ENCODE measurements at places on chromosomes 7 and 10.
A peak's percentile ranks its signal among the peaks of the same experiment; 100 is the strongest.

- DNase-seq = no peak
Measured at GRCh38 chr7:40763319-40764287, 628.8 kb downstream of the SUGCT start.

- no peak for DNase-seq
Measured at GRCh38 chr7:128794436-128794835, 2.7 kb downstream of the CCDC136 start.

- DNase-seq = no peak
Measured at GRCh38 chr7:118039963-118040489, 143.9 kb upstream of the LSM8 start.

DNA sequence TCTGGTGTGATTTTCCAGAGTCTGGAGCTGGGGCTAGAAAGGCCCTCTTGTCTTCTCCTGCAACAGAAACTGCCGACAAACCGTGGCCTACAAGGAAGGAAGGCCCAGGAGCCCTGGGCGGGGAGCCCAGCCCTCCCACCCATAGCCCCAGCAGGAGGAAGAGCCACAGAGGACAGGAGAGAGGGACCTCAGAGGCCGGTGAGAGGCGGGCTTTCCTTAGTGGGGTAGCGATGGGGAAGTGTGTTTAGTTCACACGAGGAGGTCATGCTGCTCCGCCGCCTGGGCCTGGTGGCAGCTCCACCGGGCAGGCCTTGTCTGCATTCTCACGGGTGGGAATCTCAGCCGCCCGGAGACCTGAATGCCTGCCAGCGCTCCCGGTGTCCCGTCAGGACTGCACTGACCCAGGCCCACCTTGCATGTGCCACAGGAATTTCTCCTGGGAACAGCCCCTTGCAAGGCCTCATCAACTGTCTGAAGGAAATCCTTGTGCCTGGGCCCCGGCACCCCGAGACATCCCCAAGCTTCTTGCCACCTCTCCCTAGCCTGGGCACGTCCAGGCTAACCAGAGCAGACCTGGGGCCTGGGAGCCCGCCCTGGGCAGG is 50.9 kb downstream of the ZNF467 start:
- no peak for DNase-seq

GRCh38 chr7:61111-61510 is 131.3 kb upstream of the FAM20C start:
- no peak for DNase-seq

GRCh38 chr10:99733366-99733765 is 1.3 kb downstream of the CUTC start:
- no peak for DNase-seq

- DNase-seq = no peak
Measured at GRCh38 chr10:84825330-84825729, 496.9 kb downstream of the CCSER2 start.

DNA sequence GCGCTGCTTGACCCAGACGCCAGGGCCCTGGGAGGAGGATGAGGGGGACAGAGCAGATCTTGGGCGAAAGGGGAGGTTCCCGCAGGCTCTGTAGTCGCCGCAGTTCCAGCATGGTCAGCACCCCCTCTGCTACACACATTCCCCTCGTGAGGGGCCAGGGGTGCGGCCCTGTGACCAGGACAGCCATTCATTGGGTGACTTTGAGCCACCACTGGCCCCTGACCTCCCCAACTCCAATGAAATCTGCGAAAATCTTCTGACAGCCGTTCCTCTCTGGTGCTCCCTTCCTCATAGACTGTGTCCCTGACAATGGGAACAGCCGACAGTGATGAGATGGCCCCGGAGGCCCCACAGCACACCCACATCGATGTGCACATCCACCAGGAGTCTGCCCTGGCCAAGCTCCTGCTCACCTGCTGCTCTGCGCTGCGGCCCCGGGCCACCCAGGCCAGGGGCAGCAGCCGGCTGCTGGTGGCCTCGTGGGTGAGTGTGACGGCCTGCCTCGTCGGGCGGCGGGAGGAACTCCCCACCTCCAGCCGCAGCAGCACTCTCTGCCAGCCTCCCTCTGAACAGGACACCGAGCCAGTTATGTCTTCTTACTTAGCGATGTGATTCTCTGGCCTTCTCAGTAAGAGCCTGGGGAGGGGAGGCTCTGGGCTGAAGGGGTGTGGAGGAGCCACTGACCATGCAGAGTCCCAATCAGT is 825 bp downstream of the TMEM176A start:
- DNase-seq = no peak

DNA sequence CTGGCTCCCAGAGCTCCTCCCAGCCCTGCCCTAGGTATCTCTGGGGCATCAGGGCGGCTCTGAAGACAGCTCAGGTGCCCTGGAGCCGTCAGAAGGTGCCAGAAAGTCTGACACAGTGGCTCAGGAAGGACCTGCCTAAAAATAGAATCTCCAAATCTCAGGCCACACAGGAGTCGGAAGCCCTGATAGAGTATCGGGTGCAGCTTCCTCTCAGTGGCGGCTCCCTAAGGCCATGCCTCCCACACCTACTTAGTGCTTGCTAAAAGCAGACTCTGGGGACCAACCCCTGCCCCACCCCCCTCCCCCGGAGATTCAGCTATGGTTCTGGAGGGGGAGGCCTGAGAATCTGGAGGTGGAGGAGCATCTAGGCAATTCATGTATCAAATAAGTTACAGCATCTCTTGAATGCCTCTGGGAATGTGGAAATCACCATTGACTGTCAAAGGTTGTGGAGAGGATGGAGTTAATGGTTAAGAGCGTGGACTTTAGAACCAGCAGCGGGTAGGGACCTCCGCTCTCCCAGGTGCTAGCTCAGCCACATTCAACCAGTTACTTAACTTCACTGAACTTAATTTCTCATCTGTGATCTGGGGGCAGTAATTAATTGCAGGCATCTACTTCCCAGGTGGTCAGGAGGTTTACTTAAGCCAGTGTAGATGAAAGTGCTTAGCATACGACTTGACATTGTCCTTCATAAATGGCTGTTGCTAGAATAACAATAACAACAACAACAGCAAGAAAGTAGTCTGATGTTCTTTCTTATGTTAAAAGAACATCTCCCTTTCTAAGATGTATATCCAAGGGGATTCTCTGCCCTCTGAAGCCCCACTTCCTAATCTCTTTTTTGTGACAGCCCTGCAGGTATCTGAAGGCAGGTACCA is 38.6 kb upstream of the MXI1 start:
- no peak for DNase-seq

DNA sequence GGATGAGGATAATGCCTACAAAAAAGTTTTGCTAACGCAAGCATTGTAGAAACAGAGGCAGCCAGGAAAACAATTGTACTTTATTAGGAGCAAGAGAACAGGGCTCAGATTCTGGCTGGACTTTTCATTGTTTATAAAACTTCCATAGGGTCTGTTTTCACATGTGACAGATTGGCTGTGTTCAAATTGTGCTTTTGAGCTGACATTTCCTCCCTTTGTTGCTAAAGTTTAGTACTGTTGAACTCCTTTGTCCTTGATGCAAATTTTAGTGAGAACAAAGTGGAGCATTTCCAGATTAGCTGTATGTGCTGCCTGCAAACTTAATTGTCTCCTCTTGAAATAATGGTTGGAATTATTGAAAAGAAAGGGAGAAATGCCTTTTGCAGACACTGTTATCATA is 221.0 kb upstream of the FZD1 start:
- no peak for DNase-seq

- peak; percentile 57 for DNase-seq
Measured at GRCh38 chr10:72308320-72308987, 34.7 kb downstream of the DDIT4 start.

- no peak for DNase-seq
Measured at GRCh38 chr10:96890172-96890513, 58.0 kb downstream of the LCOR start.

- DNase-seq = no peak
Measured at GRCh38 chr10:132305654-132306342, 2.0 kb downstream of the STK32C start.

DNA sequence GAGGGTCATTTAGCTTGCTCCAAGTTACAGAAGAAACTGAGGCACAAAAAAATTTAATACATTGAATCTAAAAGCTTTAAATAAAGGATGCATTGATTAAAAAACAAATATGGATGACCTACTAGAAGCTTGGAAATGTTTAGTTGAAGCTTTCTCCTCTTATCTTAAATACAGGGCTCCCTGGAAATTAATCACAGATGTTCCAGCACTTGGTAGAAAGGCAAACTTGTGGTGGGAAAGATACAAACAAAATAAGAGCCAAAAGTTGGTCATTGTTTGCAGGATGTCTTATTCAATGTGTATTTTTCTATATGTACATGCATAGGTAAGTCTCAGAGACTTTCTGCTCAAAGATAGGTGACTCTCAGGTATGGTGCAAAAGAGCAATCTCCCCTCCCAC is 40.7 kb upstream of the LYZL1 start:
- no peak for DNase-seq

DNA sequence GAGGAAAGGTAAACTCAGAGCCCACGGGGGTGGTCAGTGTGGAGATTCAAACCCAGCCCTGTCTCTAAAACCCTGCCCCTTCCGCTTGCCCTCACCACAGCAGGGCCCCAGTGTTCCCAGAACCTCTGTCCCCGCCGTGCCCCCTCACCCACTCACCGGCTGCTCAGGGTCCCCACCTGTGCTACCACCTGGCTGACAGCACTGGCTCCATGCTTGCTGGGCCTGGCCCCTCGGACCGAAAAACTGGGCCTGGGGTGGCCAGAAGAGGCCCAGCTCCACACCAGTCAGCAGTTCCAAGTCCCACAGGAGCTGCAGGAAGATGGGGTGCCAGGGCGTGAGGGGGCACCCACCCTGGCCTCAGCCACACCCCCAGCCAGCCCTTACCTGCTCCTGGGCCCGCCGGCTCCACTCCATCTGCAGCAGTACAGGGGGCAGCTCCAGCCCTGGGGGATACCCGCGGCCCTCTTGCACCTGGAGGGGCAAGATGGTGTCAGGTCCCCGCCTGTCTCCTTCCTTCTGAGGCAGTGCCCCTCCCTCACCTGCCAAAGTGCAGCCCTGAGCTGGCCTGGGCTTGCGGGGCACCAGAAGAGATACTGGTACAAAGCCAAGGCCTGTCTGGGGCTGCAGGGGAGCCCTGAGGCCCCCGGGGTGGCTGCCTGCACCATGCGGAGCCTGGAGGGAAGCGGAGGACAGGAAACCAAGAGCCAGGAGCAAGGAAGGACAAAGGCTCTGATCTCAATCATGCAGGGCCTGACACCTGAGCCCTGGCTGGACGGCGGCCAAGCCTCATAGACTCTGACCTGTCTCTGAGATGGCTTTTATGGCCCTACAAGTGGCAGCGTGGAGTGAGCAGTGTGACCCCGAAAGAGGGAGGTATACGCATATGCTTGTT is 11.7 kb downstream of the ATP6V1F start:
- DNase-seq = no peak

GRCh38 chr7:90764848-90765570 is 168.9 kb downstream of the CDK14 start:
- DNase-seq = no peak

GRCh38 chr10:2929480-2930258 is 137.7 kb upstream of the PFKP start:
- DNase-seq = no peak

- DNase-seq = no peak
Measured at GRCh38 chr7:109696723-109697122, 1127.0 kb downstream of the DNAJB9 start.

- no peak for DNase-seq
Measured at GRCh38 chr7:81507221-81507620, 262.6 kb downstream of the HGF start.

- DNase-seq = no peak
Measured at GRCh38 chr7:50962281-50962883, 179.7 kb upstream of the GRB10 start.

- no peak for DNase-seq
Measured at GRCh38 chr7:86848226-86848625, 204.5 kb downstream of the GRM3 start.

DNA sequence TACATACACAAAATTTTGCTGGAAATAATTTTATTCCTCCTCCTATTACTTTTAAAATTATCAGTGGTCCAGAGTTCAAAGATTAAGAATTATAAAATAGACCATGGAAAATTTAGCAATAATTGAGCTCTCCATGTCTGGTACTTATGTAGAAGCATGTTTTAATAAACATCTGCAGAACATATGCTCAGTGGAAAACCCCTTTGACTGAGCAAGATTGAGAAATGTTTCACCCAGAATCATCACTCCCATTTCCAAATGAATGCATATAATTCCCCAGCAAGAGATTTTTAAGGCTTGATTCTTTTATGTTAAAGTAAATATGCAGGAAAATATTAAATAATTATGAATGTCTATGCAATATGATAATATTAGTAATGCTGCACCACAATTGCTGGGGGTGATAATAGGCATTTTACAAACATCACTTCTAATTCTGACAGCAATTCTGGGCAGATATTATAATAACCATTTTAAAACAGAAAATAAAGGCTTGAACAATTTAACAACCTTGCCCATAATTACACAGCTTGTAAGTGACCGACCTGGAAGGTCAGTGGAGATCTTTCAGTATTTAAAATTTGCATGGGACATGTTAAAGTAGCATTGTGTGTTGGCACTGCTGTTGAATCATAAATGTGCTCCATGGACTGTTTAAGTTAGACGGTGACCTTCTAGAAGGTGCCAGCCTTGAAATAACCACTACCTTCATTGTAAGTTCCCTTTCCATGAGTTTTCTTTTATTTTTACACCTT is 45.6 kb upstream of the TES start:
- no peak for DNase-seq

- DNase-seq = no peak
Measured at GRCh38 chr7:148021507-148022045, 569.0 kb upstream of the C7orf33 start.

DNA sequence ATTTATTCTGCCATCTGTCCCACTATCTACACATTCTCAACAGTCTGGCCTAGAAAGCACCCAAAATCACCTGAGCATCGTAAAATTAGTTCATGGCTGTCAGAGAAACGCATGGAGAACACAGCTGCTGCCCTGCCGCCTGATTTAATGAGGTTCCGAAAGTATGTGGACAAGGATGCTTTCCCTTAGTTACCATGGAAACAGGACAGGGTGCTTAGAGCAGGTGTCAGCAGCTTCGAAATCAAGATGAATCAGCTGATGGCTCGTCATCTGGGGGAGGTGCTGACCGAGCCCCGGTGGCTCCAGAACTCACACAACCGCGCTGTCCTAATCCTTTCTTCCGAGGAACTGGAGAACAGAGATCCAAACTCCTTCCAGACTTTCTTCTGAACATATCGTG is 151.5 kb downstream of the TEX36 start:
- no peak for DNase-seq

DNA sequence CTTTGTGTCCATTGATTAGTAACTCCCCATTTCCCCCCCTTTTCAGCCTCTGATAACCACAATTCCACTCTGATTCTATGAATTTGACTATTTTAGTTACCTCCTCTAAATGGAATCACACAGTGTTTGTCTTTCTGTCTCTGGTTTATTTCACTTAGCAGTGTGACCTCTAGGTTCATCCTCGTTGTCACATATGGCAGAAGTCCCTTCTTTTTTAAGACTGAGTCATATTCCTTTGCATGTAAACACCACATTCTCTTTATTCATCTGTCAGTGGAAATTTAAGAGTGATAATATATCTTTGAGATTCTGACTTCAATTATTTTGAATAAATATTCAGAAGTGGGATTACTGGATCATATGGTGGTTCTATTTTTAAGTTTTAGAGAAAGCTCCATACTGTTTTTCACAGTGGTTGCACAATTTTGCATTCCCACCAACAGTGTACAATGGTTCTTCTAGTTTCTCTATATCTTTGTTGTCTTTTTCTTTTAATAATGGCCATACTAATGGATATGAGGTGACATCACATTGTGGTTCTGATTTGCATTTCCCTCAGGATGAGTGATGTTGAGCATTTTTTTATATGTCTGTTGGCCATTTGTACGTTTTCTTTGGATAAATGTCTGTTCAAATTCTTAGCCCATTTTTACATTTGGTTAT is 126.1 kb upstream of the GRB10 start:
- DNase-seq = no peak
